Activated gamma-delta T cell treated with anti-CD3 and anti-CD28 coated beads, Interleukin-2, amount 50 U/mL, for 16 hours (primary cell): ENCODE measurements at places on chromosomes 3 and 15.

DNA sequence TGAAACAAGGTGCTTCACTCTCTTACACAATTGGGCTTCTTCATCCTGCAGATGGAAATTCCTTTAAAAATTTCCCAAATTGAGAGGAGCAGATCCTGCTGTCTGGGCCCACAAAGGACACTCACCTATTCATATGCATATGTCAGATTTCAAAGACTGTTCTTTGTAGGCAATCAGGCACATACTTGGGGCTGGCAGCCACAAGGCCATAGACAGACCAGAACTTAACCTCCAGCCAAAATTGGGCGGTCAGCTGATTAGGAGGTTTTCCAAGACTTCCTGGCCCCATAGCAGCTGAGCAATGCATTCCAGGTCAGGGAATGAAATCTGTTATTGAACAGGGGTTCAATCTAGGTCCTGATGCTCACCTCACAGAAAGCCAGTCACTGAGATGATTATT is 15.0 kb upstream of the HPS3 start:
- no peak for DNase-seq

DNA sequence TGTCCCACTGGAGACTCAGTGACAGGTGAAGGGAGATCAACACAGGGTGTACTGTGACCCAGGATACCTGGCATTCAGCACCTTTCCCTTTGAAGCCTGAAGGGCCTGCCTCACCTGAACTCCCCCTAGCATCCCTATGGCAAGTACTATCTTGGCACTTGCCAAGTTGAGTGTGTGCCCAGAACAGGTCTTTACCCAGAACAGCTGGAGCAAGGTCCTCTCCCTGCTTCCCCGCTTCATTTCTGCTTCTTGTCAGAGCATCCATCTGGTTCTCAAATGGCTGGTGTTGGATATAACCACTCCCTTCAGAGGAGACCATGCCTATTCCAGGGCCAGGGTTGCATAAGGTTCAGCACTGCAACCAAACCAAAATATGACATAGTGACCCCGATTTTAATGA is 73.0 kb downstream of the FAM43A start:
- no peak for DNase-seq

DNA sequence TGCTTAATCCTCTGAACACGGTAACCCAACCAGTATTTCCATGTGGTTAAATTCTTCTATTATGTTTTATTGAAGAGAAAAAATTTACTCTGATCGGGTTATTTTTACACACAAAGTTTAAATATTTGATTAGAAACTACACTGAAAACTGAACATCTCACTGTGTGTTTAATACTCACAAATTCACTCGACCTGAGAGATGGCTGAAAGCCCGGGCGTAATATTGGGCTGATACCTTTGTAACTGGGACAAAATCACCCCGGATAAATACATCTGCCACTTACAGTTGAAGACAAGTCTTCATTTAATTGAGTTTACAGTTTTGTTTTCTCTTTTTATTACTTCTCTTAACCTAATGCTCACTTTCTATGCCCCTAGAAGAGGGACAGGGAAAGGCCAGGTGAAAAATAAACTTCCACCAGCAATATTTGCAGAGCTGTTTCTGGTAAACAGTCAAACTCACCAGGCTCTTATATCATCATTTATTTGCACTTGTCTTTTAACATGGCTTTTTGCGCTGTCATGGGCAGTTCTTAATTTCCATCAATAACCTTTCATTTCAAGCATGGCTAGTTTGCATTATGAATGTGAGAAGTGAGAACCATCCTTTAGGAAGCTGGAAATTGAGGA is 145.6 kb upstream of the TMCO5A start:
- DNase-seq: no peak

DNA sequence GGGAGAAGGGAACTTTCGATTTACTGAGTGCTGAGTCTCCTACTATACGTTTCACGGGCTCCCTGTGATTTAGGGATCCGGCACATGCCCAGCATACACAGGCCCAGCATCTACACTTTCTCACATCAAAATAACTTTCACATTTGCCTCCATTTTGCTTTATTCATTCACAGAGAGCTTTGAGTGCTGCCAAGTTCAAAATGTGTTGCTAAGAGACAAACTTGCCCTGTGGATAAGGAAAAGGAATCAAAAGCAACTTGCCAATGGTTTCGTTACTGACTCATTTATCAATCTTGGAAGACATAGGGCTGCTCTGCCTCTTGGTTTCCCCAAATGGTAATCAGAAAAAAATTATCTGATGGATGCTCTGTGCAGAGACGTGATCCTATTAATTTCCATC is 86.3 kb upstream of the LRRN1 start:
- no peak for DNase-seq

DNA sequence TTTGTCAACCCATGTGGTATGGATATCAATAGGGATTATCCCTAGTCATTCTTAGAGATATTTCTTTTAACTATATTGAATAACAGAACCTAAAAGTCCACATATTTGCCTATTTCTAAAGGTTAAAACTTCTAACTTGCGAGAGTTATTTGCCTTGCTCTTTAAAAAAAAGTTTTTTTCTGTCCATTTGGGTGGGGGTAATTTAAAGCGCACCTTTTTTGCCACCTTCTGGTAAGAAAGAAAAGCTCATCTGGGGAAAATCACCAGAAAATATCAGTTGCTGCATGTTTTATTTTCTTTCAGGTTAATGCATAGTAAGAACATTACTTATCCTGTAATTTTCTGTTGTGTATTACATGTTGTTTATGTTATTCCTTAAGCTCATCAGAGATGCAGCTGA is 242.0 kb upstream of the GOLGA6L4 start:
- DNase-seq: no peak

GRCh38 chr3:195270079-195270816 is 711 bp downstream of the XXYLT1 start:
- no peak for DNase-seq

DNA sequence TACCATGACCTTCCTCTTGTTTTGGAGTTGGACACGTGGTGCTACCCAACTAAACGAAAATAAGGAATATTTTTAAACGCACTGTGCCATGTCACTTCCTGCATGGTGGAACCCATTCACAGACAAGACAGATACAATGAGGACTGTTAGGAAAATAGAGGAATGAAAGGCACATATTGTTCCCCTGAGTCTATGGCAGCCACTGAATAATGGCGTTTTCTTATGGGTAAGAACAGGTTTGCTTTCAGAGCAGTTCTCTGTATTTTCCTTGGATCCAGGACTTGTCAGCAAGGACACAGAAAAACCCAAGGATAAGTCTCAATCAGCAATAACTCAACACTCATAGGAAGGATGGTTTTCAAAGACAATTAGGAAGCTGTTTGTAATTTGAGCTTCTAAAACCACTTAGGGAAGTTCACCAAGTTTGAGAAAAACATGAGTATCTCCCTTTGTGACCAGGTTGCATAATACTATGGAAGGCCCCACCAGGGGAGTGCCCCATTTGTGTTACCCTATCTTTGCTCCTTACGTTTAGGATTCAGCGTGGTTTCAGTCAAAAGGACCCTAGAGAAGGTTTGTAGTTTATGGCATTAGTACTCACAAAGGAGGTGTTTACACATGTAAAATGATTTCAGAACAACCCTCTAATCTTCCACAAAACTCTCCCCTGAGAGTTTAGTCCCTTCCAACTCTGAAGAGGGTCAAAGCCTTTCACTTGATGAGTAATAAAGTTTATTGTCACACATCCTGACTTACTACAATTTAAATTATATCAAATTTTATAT is 487.2 kb upstream of the ATP11B start:
- DNase-seq: no peak

GRCh38 chr3:73868688-73869315 is 244.1 kb upstream of the PDZRN3 start:
- DNase-seq: no peak

- DNase-seq: no peak
Observed at GRCh38 chr15:88610701-88611231, 10.4 kb upstream of the AEN start.

GRCh38 chr3:18223571-18223970 is 201.6 kb downstream of the SATB1 start:
- DNase-seq: no peak
